ENCODE measurements at places on chromosomes 2 and 18.

DNA sequence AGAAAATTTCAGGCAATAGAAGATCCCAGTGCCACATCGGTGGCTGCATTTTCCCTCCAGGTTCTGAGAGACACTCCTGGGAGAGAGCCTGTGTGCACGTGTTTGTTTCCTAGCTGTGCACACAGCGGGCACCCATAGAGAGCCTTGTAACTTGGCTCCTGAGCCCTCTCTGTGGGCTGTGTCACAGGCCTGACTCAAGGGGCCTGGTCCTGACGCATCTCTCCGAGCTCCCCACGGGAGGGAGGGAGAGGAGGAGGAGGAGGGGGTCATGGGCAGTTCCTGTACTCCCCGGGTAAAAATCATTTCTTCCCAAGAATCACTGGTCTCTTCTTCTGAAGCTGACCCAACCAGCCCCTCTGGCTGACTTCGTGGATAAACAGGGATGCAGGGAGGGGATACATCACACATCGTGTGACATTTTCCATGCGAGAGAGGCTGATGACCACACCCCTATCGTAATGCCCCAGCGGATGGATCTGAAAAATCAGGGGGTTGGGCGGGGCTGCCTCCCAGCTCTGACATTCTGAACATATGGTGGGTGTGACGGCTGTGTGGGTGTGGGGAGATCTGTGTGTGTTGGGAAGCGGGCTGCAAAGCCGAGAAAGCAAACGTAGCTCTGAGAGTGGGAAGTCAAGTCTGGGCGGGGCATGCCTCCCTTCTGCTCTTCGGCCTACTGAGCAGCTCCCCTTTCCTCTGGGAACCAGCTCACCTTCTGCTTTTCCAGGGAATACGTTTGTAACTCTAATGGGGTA is 308.3 kb upstream of the HS6ST1 start:
- no peak for DNase-seq

DNA sequence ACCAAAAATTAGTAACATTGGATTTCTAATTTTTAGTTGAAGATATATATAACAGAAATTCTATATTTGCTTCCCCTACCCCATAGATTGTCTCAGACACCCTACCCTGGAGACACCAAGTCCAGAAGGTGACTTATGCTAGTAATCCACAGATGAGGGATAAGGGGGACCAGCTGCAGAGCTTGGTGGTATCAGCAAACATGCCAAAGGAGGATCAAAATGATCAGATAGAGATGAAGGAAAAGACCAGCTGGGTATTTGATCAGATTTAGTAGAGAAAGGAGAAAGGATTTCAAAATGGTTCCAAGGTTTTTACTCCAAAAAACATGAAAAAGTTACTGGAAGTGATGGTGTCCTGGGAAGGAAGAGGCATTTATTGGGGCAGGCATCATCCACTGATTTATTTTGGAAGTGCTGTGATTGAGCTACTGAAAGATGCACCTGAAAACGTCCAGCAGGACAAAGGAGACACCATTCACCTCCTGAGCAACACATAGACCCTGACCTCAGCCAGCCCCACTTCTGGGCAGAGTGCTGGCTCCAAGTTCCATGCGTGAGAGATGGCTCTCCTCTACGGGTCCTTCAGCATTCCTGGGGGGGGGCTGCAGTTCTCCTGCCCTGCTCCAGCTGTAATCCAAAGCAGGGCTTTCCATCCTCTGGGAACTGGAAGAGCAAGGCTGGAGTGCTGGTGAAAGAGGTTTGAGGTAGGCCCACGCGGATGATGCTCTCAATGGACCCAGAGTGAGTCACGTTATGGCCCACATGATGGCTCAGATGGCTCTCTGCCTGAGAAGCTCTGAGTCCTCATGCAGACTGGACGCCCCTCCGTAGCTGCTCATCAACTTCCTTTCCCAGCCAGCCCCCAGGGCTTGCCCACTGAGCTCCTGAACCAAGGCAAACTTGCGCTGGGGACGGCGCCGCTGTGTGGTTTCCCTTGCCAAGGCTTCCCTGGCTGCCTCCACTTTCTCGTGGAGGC is 3.7 kb upstream of the LRRFIP1 start:
- no peak for DNase-seq

DNA sequence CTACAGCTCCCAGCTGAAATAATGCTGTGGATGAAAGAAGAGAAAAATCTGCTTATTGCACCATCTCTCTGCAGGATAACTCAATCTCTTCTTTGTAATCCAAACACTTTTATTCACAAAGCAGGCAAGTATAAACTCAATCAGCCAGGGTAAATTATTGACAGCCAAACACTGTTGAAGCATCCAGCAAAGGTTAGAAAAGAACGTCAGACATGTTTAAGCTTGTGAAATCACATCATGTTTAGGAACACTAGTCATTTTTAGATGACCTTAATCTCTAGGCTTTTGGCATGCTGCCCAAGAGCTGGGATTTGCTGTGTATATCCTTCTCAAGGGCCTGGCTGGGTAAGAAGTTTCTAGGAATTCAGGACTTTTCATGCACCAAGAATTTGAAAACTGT is 1148.1 kb upstream of the FANCL start:
- DNase-seq = peak; percentile 15

GRCh38 chr2:150587547-150588505 is 100.4 kb upstream of the RND3 start:
- DNase-seq = no peak

DNA sequence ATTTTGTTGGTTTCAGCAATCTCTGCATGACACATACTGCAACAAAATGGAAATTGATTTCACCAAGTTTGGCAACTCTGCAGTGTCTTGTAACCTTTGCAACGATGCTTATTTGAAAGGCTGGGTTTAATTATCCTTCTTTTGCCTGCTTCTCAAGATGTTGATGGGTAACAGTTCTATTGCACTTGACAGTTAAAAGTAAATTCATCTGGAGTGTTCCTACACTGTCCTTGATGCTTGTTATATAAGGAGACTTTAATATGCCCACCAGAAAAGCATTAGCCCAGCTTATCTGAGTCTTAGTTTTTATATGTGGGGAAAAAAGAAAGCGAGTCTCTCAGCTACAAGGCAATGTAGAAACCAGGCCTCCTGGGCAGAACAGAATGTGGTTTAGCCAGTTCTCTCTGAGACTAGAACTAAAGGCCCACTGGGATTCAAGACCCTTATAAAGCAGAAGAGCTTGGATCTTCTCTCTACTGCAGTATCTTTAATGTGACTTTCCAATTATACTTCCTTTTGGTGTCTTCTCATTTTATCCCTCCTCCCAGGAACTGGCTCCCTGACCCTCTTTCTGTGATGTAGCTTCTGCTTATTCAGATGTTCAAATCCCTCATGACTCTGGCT is 106.8 kb upstream of the LYPD6 start:
- DNase-seq = no peak

DNA sequence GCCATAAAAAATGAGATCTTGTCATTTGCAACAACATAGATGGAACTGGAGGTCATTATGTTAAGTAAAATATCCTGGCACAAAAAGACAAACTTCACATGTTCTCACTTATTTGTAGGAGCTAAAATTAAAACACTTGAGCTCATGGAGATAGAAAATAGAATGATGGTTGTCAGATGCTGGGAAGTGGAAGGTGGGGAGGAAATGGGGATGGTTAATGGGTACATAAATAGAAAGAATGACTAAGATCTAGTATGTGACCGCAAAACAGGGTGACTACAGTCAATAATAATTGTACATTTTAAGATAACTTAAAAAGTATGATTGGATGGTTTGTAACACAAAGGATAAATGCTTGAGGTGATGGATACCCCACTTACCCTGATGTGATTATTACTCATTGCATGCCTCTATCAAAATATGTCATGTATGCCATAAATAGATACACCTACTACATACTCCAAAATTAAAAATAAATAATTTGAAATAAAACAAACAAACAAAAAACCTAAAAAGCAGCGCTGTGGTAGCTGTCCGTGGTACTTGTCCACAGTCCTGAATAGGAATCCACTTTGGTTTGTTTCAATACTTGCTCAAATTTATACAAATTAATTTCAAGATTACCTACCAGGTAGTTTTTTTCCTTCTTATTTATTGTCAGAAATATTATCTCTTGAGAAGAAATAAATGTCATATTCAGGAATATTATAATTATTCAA is 224.5 kb downstream of the DLGAP1 start:
- DNase-seq = no peak

GRCh38 chr18:8484951-8485350 is 124.3 kb upstream of the RAB12 start:
- DNase-seq = no peak

- DNase-seq = no peak
Measured at GRCh38 chr18:5294113-5294456, 1.4 kb downstream of the ZBTB14 start.

GRCh38 chr18:51137891-51138290 is 59.6 kb downstream of the MEX3C start:
- peak; percentile 75 for DNase-seq

- DNase-seq = no peak
Measured at GRCh38 chr2:233813236-233814055, 35.3 kb downstream of the MROH2A start.

GRCh38 chr2:237639052-237639835 is 11.9 kb downstream of the LRRFIP1 start:
- DNase-seq = no peak

DNA sequence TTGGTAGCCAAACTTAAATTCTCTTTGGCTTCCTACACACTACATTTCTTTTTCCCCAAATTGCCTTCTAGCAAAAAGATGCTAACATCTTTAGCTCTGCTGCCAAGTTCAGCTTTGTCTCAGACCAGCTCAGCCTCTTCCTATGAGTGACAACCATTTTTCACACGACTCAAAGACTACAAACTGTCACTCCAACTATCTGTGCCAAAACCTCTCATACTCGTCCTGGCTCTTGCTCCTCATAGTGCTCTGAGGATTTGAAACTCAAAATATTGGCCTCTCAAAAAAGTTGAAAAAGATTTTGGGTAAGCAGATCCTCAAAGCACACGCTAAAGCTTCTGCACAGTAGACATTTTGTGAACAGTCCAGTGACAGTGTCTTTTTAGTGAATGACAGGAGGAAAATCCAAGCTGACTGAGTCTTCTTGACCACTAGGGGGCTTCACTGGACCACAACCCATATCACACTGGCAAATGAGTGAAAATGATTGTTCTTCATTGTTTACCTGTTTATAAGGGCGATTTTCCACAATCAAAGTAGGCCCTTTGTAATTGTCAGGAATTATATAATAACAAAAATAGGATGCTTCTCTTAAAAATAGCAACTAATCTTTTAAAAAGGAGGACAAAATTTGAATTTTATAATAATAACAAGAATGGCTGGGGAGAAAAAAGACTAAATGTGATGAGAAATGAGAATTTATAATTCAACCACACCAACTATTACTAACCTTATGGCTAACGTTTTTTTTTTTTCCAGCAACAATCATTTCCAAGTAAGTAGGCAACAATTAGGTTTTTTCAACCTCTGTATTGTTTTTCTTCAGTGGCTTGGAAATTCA is 85.5 kb upstream of the PGAP1 start:
- peak; percentile 13 for DNase-seq

DNA sequence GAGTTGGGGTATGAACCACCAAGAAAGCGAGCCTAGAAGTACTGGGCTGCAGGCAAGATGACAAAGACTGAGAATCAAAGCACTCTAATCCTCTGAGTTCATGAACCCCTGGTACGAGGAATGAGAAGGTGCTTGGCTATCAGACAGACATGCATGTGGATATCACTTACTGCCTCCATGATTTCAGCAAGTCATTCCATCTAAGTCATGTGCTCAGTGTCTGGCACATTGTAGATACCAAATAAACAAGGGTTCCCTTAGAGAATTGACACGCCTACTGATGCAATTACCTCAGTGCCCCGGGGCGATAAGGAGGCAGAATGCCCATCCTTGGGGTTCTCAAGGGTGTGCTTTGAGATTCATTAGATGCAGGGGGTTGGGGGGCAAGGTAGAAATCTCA is 125.6 kb upstream of the PKDCC start:
- DNase-seq = no peak

DNA sequence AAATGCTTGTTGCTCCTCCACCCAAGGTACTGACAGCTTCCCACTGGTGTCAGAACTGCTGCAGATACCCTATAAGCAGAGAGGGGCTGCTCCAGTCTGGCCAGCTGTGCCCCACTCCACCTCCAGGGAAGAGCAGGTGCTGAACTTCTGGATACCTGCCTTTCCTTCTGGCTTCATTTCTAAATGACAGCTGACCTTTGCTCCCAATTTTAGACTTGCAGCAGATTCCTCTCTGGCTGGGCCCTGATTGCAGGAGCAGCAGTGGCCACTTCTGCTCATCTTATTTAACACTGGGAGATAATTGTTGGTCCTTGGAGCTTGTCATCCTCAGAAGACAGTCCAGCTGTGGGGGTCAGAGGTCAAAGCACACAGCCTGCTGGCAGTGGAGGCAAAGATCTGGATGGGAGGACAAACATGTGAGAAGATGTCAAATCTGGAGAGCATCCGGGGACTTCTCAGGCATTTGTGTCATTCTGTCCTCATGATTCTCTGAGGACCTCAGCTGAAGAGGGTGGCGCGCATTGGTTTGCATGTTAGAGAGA is 38.9 kb downstream of the SETBP1 start:
- no peak for DNase-seq

GRCh38 chr2:8481463-8482009 is 200.3 kb upstream of the ID2 start:
- no peak for DNase-seq

DNA sequence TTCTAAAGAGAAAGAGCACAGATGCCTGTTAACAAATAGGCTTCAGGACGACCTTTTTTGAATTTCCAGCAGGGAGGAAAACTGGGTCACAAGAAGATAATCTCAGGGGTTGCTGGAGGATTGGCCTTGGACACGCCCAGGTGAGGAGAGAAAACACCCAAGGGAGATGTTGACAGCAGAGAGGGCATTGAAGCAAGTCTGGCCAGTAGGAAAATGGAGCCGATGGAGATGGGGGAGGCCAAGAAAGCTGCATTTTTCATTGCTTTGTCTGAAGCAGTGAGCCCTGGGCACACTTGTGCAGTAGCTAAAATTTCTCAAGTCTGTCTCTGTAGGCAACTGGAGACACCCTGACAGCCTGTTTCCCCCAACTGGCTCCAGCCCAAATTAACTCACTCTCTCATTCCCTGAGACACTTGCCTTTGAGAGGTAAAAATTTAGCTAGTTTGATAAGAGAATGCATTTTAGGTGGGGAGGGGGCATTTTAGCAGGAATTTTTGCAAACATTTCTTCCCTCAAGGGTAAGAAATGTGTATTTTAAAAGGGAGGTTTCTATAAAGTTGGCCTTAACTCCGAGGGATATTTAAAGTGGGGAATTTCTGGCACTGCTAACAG is 165.5 kb downstream of the TGIF1 start:
- DNase-seq = no peak

DNA sequence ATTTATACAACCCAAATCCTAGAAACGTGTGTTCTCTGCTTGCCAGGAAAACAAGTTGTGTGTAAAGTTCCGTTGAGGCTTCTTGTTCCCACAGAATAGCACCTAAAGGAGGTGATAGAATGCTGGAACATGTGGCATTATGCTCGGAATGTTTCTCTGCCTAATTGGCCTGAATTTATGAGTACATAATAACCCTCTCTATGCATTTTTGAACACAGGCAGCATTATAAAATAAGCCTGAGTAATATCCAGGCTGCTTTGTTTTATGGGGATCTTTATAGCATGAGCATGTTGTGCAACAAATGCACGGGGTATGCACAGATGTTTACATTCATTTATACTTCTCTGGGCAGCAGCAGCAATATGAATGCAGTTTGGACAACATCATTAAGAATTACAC is 385.7 kb downstream of the MBD2 start:
- DNase-seq = no peak
